Activated CD8-positive, alpha-beta memory T cell treated with anti-CD3 and anti-CD28 coated beads, Interleukin-2, amount 10 ng/mL, durations not matched to agents 7 days and 5 days (primary cell): ENCODE measurements at places on chromosomes 6 and 20. TPM values are rescaled to one million over a fixed set of nuclear protein-coding genes. Genes with fewer than 3 reads are reported as not detected.

The ADGRB3 gene
- total RNA-seq: 0.33 TPM

The FAM217A gene
- total RNA-seq: not detected

The PHACTR1 gene
- 2.2 TPM for total RNA-seq

The SFTA2 gene
- total RNA-seq: not detected

The KIF25 gene
- not detected for total RNA-seq

The DNPH1 gene
- 60.0 TPM for total RNA-seq

The SYCP2 gene
- 13.5 TPM for total RNA-seq

The BNIP5 gene
- not detected for total RNA-seq

The CDC25B gene
- total RNA-seq: 312 TPM

The SLA2 gene
- total RNA-seq: 140 TPM

The CYP39A1 gene
- not detected for total RNA-seq

The PAK5 gene
- not detected for total RNA-seq

The BAK1 gene
- total RNA-seq: 70.9 TPM
